ENCODE measurements at places on chromosomes 1 and 21.
A peak's percentile ranks its signal among the peaks of the same experiment; 100 is the strongest.

DNA sequence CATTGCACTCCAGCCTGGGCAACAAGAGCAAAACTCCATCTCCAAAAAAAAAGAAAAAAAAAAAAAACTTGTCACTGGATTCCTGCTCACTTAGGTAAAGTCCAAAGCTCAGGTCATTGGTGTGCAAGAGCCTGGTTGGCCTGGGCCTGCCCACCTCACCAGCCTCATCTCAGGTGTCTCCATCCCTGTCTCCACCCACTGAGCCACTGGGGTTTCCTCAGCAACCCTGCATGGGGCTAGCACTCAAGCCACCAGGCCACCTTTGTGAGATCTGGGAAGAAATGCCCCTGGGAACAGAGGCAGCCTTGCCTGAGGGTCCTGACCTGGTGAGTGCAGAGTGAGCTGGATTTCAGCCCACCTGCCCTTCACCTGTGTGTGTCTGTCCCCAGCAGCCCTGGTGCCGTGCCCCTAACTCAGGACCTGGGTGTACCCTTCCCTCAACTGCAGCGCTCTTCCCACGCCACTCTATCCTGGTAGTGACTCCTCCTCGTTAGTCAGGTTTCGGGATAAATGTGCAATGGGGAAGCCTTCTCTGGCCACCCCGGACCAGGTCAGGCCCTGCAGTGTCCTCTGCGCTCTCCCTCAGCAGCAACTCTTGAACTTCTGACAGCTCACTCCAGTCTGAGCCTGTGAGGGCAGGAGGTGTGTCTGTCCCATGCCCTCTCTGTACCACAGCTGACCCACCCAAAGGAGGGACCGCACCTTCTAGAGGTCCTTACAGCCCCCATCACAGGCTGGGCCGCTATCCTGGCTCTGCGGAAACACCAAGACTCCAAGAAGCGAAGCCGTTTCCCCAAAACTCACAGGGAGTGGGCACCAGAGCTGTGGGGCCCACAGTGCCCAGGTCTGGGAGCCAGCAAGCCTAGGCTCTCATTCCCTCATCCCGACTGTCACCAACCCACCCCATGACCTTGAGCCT lies 3.3 kb downstream of the PDZK1IP1 start:
- no peak for DNase-seq

GRCh38 chr1:168608796-168609715 lies 32.7 kb downstream of the XCL1 start:
- no peak for DNase-seq

GRCh38 chr1:118321840-118322239 lies 136.8 kb upstream of the SPAG17 start:
- DNase-seq = no peak

GRCh38 chr21:31326522-31327242 lies 17.4 kb downstream of the TIAM1 start:
- DNase-seq = peak; percentile 56

DNA sequence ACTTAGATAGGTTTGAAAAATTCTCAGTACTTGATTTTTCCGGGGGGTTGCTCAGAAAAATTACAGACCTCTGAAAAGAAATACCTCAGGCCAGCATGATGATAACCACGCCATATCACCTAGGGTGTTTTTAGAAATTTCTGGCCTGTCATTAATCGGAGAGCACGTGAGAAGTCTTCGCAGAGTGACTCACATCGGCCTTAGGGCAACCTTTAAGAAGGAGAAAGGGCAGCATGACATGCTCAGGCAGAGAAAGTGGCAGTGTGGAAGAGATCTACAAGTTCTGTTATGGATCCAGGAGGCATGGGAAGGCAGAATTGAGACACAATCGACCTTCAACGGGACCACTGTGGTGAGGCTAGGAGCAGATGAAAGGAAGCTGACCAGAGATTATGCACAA lies 506.3 kb downstream of the LMO4 start:
- DNase-seq = no peak

- DNase-seq = no peak
Observed at GRCh38 chr1:22140694-22141093, 2.2 kb downstream of the WNT4 start.

DNA sequence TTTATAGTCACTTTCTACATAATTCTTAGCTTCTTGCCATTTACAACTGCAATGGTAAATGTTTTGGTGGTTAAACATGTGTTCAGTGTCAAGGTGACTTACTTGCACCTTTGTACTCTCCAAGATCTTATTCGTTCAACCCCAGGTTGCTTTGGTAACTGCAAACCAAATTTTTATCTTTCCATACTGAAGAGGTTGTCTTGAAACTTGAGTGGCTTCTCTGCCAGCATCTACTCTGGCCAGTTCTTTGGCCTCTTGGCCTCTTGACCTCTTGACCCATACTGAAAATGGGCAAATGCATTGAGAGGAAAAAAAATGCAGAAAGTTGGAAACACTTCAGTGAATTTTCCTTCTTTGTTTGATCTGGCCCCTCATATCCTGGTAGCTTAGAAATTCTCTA lies 88.0 kb upstream of the LRRC7 start:
- no peak for DNase-seq

GRCh38 chr1:100722221-100722620 lies 2.7 kb downstream of the VCAM1 start:
- DNase-seq = no peak

GRCh38 chr21:28336314-28336713 lies 656.4 kb downstream of the LTN1 start:
- DNase-seq = no peak

DNA sequence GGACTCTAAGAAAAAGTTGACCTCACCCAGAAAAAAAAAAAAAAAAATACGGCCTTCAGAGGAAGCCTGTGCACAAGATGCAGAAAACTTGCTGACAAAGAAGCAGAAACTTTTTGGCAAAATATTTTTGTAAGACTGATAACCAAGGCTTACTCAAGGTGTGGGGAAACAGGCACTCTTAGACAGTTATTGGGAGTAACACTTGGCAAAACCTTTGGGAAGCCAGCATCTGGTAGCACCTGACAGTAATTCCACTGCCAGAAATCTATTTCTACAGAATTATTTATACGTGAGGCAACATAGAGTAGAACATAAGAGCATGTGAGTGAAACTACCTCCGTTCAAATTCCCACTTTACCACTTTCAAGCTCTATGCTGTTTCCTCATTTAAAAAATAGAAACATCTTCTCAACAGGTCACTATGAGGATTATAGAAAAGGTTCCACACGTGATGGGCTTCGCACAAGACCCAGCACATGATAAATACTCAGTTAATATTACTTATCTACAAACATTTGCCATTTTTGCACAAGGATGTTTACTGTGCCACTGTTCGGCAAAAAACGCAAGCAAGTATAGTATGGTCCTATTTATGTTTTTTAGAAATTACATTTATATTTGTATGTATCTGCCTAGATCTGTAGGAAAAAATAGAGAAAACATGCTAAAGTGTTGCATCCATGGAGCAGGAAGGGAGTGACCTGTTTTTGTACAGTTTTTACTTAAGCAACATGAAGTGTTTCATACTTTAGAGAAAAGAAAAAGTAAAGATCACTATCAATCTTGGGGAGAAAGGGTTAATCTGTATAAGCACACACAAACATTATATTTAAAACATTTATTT lies 22.2 kb downstream of the MRPL39 start:
- no peak for DNase-seq

DNA sequence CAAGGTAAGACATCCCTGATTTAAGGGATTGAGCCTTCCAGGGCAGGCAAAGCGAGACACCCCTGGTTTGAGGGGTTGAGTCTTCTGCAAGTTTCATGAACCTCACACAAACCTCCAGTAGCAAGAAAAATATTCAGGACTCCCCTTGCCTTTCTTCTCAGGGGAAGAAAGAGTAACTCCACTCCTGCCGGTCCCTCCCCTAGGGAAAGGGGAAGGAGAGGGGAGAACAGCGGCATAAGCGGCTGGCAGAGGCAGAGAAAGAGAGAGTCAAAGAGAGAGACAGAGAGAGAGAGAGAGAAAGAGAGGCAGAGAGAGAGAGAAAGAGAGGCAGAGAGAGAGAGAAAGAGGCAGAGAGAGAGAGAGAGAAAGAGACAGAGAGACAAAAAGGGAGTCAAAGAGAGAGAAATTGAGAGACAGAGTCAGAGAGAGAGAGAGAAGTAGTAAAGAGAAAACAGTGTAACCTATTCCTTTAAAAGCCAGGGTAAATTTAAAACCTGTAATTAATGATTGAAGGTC lies 29.5 kb upstream of the CBR3 start:
- DNase-seq = no peak

Data from activated T-cell treated with anti-CD3 and anti-CD28 coated beads for 48 hours (primary cell).